AG08396 (cell line): ENCODE measurements at places on chromosomes 3 and 15.

DNA sequence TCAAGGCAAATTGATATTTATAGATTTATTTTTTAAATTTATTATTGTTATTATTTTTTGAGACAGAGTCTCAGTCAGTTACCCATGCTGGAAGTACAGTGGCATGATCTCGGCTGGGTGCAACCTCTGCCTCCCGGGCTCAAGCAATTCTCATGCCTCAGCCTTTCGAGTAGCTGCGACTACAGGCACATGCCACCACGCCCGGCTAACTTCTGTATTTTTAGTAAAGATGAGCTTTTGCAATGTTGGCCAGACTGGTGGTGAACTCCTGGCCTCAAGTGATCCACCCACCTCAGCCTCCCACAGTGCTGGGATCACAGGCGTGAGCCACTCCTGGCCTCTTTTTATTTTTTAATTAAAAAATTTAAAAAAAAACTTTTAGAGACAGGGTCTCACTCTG is 19.0 kb downstream of the SPG21 start:
- no peak for DNase-seq

DNA sequence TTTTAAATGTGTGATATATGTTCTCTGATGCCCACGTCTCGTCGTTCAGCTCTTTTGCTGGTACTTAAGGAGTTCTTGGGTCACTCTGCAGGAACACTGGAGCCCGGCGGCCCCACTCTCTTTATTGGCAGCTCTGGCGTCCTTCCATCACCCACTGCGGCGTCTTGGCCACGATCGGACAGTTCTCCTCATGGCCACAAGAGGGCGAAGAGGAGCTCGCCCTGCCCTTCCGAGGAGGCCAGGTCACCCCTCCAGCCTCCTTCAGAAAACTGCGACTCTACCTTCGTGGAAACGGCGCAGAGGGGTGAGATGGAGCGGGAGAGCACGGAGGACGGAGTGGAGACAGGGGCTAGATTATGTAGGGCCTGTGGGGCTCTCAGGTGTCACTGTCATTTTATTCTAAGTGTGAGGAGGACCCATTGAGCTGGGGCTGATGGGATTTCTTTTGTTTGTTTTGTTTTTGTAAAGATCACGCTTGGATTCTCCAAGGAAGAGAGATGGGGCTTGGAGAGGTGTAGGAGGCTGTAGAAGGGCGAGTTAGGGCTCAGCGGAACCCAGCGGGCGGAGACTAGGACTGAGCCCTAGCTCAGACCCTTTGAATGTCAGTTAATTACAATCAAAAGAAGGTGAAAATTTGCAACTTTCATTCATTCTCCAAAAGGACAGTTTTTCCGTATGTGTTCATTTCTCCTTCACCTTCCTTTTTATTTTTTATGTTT is 28.0 kb upstream of the GABRA5 start:
- peak; percentile 20 for DNase-seq

GRCh38 chr3:42495393-42495792 is 7.0 kb upstream of the VIPR1 start:
- no peak for DNase-seq

GRCh38 chr3:126528800-126529541 is 5.0 kb downstream of the CHST13 start:
- no peak for DNase-seq

DNA sequence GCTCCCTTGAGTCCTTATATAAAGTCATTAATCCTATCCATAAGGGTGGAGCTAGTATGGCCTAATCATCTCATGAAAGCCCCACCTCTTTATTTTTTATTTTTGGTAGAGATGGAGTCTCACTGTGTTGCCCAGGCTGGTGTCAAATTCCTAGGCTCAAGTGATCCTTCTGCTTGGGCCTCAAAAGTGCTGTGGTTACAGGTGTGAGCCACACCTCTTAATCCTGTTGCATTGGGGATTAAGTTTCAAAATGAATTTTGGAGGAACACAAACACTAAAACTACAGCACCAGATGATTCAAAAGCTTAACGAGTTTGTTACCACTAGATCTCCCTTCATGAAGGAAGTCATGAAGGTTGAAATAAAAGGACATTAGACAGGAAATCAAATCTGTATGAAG is 27.7 kb downstream of the RAB7A start:
- DNase-seq, result no peak

GRCh38 chr15:80785335-80785734 is 6.2 kb downstream of the CEMIP start:
- peak; percentile 47 for DNase-seq

- DNase-seq, result no peak
Observed at GRCh38 chr3:144314946-144315345, 343.3 kb downstream of the DIPK2A start.

DNA sequence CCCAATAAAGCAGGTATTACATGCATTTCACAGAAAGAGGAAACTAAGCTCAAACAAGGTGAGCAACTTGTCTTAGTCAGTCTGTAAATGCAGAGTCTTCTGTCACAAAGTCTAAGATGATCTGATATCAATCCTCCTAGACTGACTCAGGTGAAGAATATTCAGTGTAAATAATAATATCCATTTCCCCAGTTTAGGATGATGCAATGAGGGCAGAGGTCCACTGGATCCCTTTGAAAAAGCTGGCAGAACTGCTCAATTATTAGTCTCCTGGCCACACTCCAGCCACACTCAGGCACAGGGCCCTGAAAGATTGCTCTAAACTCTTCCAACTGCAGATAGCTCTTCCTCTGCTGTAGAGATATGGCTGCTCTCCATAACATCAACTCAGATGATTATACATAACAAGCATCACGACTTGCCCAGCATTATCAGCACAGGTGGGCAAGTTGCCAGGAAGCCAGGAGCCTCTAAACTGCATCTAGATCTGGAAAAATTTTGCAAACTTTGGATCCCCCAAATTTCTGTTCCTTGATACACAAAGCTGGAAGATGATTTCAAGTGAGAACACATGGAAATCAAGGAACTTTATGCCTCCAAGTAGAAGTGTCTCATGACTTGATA is 129.8 kb upstream of the CPNE4 start:
- DNase-seq, result no peak

GRCh38 chr3:172647823-172648222 is 63.0 kb downstream of the NCEH1 start:
- no peak for DNase-seq

DNA sequence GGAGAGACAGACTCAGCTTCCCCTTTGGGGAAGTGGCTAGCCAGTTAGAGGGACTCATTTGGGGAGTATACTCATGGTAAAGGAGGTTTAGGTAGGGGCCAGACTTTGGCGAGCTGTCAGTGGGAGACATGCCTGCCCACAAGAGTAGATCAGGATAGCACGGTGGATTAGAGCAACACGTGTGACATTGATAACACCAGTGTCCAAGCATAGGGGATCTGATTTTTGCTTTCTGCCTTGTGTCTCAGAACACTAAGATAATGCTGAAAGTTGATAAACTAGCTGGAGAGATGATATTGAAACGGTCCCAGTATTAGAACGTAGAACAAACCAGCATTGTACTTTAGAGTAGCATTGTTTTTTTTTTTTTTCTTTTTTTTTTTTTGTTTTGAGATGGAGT is 25.9 kb downstream of the MAP6D1 start:
- DNase-seq, result no peak

- no peak for DNase-seq
Observed at GRCh38 chr3:187017511-187018230, 87.3 kb downstream of the ST6GAL1 start.

GRCh38 chr3:42756681-42757213 is 16.3 kb downstream of the CCDC13 start:
- DNase-seq, result no peak

DNA sequence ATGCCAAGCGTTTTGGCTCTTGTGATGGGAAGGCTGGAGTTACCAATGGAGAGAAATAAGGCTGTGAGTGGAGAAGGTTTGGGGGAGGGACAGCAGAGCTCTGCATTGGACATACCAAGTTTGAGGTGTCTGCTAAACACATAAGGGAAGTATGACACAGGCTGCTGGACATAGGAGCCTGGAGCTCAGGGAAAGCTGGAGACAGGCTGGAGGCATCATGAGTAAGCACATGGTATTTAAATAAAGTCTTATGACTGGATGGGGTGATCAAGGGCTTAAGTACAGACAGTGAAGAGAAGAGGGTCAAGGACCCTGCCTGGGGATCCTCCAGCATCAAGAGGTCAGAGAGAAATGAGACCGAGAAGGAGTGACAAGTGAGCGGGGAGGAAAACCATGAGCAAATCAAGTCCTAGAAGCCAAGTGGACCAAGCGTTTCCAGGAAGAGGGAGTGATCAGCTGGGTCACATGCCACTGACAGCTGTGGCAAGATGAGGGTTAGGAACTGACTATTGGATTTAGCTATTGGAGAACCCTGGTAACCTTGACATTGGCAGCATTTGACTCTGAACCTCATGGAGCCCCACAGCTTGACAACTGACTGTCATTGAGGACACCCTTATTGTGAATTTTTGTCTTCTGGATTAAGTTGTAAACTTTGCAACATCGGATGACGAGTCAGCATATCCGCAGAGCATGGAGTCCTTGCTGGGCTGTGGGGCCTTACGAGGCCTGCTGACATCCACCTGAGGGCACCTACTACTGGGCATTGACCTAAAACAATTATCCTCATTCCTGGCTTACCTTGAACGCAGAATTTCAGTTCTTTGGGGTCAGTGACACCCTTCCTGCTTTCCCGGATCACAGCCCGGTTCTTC is 78.7 kb upstream of the ETV5 start:
- DNase-seq, result no peak

- no peak for DNase-seq
Observed at GRCh38 chr3:69330891-69331400, 54.9 kb downstream of the FRMD4B start.

GRCh38 chr3:54897028-54897711 is 30.7 kb downstream of the LRTM1 start:
- peak; percentile 26 for DNase-seq

GRCh38 chr3:157746391-157746790 is 243.2 kb upstream of the VEPH1 start:
- no peak for DNase-seq

DNA sequence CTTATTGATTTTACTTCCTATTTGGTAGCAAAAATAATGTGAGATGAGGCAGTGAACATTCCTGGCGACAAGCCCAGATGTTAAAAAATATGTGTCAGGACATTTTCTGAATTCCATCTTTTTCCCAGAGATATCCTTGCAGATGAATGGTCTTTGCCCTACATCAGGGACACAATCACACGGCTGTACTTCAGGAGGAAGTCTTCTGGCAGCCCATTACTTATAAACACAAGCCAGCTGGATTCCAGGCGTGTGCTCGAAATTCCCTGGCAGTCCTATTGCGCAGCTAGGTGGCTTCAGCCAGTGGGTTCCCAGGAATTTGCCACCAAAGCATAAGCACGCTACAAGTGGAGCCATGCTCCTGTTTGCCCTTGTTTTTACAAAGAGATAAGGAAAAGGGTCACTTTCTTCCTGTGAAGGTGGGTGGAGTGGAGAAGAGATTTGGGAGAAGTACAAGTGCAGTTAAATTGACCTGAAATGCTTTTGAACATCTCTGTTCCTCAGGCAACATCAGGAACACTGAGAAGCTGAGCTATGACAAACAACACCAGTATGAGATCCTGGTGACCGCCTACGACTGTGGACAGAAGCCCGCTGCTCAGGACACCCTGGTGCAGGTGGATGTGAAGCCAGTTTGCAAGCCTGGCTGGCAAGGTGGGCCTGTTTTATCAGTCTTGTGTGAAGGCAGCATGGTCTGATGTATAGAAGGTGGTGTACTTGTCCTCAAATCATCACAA is 257.1 kb upstream of the TRIM42 start:
- DNase-seq, result no peak

- DNase-seq, result no peak
Observed at GRCh38 chr3:35067750-35068149, 571.6 kb upstream of the ARPP21 start.

GRCh38 chr3:27667751-27668150 is 54.4 kb downstream of the EOMES start:
- no peak for DNase-seq

GRCh38 chr15:33126559-33127290 is 67.8 kb downstream of the FMN1 start:
- peak; percentile 75 for DNase-seq

GRCh38 chr15:60391722-60392315 is 6.0 kb downstream of the ANXA2 start:
- DNase-seq, result no peak

DNA sequence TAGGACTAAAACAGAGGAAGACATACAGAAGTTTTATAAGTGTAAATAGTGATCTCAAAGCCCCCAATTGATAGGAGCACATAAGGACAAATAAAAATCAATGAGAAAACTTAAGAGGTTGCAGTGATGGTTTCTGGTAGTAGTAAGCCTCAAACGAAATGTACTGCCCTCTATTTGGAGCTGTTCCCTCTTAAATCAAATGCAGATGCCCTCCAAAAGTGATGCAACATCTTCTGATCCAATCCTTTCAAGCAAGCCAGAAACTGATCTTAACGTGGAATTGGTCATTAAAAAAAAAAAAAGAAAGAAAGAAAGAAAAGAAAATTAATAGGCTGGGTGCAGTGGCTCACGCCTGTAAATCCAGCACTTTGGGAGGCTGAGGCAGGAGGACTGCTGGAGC is 259.3 kb downstream of the ZBTB20 start:
- DNase-seq, result no peak

GRCh38 chr15:78339559-78339958 is 594 bp upstream of the CRABP1 start:
- DNase-seq, result no peak

GRCh38 chr15:32873284-32874114 is 155.7 kb downstream of the GREM1 start:
- DNase-seq, result no peak

- DNase-seq, result no peak
Observed at GRCh38 chr3:122395582-122395981, 11.6 kb downstream of the FAM162A start.

GRCh38 chr3:53218131-53218530 is 37.7 kb downstream of the TKT start:
- DNase-seq, result no peak
